ENCODE measurements at places on chromosomes 11 and 22.

DNA sequence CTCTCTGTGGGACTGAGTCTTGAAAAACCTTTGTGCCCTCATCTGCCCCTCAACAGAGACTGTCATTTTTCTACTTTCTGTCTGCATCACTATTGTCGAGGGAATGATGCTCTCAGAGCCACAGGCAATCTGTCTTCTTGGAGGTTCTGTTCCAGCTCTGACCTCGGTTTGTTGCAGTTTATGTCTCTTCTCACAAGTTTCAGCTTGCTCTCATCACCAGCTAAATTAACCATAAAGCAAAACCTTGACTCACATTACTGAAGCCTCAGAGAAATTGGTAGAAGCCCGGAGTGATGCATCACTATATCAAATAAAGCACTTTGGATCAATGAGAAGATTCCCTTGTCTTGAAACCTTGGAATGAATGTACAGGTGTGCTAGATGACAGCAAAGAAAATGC is 60.6 kb upstream of the BLID start:
- DNase-seq, result no peak

- no peak for DNase-seq
Measured at GRCh38 chr22:39132871-39133524, 19.5 kb downstream of the CBX7 start.

GRCh38 chr11:71338801-71339395 is 86.5 kb upstream of the SHANK2 start:
- DNase-seq, result no peak

- no peak for DNase-seq
Measured at GRCh38 chr11:73461335-73461840, 85.2 kb downstream of the RELT start.

DNA sequence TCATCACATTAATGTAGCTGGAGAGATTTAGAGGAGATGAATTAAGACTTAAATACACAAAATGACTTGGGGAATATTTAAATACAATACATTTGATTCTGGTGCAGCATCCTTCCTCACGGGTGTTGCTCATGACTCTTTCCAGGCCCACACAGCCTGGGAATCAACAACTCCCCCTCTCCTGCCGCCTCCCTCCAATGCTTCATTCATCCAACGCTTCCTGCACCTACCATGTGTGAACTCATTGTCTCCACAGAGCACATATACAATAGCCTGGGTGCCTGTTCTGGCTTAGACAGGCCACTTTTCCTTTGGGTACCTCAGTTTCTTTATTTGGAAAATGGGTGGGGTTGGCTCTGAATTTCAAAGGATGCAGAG is 476.9 kb upstream of the CADM1 start:
- DNase-seq, result no peak

DNA sequence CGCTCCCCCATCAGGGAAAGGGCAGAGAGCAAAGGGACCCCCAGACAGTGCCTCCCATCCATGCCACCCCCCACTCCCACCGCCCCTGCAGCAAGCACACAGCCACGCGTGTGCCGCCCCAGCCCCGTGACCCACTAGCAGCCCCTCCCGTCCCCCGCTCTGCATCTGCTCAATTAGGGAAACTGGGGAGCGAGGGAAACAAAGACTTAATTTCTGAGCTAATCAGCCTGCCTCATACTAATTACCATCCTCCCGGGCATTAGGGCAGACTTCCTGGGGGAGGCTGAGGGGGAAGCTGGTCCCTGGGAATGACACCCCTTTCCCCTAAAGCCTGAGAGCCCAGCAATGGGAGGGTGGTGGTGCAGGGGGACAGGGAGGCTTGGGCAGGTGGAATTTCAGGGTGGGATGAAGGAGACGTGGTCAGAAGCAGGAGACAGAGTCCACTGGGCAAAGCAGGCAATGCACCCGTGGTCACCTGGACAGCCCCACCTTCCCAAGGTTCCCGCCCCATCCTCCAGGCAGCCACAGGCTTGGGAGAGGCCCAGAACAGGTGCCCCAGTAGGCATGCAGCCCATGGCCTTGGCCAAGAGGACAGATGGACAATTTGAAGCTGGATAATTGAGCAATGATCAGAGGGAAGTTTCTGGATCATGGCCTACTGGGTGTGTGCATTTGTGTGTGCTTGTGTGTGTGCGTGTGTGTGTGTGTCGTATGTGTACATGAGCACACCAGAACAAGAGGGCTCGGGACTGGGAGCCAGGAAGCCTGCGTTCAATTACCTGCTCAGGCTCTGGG is 20.6 kb downstream of the ELFN2 start:
- no peak for DNase-seq

GRCh38 chr11:118102721-118103261 is 16.0 kb upstream of the SMIM35 start:
- DNase-seq, result no peak

DNA sequence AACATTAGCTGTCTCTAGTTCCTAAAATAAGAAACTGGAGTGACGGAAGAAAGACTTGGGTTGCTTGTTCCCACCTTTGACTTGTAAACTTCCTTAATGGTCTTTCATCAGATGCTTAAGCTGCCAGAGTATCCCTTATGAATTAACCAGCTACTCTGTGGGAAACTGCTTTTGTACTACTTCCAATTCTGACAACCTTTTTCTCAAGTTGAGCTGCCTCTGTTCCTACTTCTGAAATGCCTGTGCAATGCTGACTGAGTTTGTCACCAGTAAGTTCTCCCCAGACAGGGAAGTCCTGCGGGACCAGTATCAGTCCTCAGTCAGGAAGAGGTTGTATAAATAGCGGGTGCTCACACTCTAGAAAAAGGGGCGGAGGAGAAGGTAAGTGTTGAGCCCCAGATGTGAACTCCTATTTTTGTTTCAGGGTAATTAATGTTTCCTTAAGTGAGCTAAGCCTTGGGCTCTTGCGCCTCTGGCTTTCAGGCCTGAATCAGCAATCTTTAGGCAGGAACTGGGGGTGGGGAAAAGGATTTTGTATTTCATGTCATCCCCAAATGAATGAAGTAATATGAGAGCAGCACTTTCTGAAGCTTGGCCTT is 67.2 kb downstream of the CECR2 start:
- no peak for DNase-seq

DNA sequence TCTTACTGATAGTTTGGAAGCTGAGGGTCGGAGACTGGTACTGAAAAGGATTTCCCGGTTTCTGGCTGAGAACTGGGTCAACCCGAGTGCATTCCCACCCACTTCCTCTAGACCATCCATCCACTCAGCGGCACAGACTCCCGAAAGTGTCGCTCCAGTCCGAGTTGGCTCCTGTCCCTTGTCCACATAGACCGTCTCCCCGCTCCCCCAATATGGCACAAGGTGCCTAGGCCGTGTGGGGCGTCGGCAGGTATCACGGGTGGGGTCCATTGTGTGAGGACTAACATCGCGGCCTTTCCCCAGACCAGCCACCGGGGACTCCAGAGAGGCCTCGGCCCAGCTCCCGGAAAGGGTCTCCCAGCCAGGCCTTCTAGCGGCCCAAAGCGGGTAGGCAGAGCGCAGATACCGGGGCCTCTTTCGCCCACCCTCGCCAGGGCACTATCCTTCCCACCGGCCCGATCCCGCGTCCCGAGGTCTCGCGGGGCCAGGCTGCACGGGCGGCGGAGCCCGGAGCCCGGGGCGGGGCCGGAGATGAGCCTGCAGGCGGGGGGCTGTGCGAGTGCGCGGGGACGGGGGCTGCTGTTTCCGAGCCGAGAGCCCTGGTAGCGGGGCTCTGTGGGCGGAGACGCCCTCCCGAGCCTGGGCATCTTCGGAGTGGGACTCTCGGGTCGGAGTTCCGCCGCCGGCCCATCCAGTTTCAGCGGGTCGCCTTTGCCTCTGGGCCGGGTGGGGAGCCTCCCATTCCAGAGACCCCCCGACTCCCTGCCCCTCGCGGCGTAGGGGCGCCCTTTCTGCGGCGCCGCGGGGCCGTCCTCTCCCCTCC is 21.1 kb downstream of the SERPINH1 start:
- no peak for DNase-seq

DNA sequence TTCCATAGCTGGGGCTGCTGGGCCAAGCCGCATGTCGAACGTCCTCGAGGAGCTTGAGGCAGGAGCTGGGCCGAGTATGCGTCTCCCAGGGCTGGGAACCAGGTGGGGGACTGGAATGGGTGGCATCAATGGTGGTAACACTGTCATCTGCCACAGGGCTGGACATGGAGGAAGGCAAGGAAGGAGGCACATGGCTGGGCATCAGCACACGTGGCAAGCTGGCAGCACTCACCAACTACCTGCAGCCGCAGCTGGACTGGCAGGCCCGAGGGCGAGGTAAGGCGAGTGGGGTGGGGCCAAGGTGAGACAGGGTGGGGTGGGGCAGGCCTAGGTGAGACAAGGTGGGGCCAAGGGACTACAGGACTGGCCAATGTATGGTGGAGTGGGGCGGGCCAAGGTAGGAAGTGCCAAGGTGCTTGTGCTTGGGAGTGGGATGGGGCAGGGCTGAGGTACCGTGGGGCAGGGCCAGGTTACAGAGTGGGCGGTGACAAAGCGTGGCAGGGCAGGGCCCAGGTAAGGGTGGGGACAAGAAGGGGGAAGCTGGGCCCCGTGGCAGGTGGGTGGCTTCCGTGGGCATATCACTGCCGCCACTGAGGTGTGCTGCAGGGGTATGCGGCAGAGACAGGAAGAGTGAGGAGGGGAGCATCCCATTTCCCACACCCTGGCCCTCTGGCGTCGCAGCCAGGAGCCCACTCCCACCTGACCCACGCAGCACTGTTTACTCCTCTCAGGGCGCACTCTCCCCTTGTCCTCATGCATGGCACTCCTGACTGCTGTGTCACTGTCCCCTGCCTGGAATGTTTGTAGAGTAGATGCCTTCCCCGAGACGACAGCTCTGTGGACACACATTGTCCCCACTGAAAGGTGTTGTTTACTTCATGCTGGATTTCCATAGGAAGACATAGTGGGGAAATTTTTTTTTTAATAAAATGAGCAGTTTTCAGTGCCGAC is 27.5 kb upstream of the DGCR8 start:
- DNase-seq, result no peak

- DNase-seq, result no peak
Measured at GRCh38 chr11:111941963-111942362, 4.8 kb downstream of the DIXDC1 start.

- no peak for DNase-seq
Measured at GRCh38 chr11:82899186-82899820, 927 bp downstream of the PRCP start.

DNA sequence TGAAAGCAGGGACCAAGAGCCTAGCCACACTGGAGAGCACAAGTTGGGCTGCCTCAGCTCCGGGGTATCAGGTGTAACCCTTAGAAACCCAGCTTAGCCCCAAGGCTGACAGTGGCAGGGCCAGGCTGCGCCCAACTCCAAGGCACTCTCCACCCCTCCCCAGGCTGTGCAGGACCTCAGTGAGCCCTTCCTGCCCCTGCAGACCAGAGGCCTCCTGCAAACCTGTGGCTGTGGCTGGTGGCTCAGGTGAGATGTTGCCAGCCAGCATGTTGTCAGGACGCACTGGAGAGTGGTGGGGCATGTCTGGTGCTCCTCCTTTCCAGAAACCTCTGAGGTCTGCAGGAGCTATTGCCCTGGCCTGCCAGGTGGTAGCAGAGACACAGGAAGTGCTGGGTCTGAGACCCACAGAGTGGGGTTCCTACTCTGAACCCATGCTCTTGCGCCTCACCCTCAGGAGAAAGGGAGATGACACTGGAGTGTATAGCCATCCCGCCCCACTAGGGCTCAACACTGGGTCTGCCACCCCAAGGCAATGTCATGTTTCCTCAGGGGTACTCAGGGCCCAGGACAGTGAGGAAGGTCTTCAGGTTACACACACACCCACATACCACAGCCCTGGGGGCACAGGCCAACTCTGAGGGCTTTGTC is 2.4 kb upstream of the SCARF2 start:
- no peak for DNase-seq

- DNase-seq, result no peak
Measured at GRCh38 chr11:70315716-70316115, 45.2 kb downstream of the PPFIA1 start.

- DNase-seq, result no peak
Measured at GRCh38 chr11:106585061-106585460, 433.2 kb downstream of the GUCY1A2 start.

GRCh38 chr11:93000511-93001476 is 31.3 kb downstream of the MTNR1B start:
- DNase-seq, result peak; percentile 63

GRCh38 chr22:28012832-28013460 is 93.9 kb upstream of the PITPNB start:
- DNase-seq, result no peak

GRCh38 chr22:29199702-29200400 is 5.8 kb upstream of the EMID1 start:
- no peak for DNase-seq

GRCh38 chr11:2999464-2999998 is 7.4 kb upstream of the NAP1L4 start:
- DNase-seq, result no peak

DNA sequence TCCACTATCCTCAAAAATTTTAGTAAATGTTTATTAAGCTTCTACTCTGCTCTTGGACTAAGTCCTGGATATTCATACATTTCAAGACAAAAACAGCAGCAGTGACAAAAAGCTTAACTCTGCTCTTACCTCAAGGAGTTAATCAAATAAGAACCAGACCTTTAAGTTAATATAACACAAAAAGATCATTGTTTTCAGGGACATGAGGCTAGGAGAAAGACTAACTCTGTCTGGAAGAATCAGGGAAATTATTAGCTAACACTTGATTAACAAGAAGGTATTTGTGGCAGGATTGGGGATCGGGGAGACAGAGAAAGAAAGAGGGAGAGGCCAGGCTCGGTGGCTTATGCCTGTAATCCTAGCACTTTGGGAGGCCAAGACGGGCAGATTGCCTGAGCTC is 74.4 kb downstream of the PPP2R1B start:
- no peak for DNase-seq

DNA sequence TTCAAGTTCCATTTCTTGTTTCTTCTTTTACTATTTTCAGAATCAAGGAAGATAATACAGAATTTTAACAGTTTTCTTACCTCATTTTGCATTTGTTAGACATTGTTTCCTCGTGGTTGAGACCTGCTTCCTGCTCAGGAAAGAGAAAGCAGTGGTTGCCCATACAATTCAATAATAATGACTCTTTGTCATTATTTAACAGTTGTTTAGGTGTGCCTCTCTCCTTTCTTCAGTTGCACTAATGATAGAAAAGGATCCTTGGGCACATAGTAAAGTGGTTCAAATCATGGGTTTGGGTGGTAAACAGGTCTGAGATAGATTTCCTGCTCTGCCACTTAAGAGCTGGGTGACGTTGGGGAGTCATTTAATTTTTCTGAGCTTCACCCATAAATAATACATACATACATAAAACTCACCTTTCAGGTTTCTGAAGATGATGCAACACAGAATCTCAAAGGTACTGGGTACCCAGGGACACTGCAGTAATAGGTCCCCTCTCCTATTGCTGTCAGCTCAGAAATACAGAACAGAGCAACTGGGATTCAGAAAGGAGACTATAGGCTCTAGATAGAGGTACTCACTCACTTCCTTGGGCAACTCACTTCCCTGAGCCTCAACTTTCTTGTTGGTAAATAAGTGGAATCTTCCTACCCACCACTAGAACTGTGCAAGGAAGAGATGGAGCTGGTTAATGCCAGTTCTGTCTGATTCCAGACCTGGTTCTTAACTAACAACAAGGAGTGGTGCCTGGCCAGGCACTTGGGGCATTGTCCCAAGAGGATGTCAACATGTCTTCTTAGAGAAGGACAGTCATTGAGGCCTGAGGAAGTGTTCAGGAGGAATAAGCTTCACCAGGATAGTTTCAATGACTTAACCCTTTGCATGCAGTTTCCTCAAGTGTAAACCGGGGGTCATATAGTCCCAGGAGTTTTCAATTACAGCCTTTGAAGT is 34.9 kb downstream of the CD44 start:
- DNase-seq, result no peak

- DNase-seq, result no peak
Measured at GRCh38 chr11:120698918-120699317, 187.4 kb downstream of the GRIK4 start.

Measured in BJ (cell line).